C1 segment of cervical spinal cord (tissue), 14 donors: ENCODE measurements at places on chromosomes 7 and 10.

DNA sequence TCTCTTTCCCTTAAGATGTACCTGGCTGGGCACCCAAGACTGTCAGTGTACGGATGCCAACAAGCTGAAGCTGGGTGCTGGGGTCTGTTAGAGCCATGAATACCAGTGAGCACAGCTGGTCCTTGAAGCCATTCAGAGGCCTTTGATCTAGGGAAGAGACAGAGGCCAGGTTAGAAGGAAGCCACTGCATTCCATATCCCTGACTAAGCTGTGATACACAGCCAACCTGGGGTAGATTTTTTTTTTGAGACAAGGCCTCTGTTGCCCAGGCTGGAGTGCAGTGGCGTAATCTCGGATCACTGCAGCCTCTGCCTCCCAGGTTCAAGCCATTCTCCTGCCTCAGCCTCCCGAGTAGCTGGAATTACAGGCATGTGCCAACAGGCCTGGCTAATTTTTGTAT lies 20.8 kb downstream of the ZDHHC16 start:
- no peak for DNase-seq

- DNase-seq = peak; percentile 47
Measured at GRCh38 chr10:86900955-86901354, 56.5 kb downstream of the MMRN2 start.

DNA sequence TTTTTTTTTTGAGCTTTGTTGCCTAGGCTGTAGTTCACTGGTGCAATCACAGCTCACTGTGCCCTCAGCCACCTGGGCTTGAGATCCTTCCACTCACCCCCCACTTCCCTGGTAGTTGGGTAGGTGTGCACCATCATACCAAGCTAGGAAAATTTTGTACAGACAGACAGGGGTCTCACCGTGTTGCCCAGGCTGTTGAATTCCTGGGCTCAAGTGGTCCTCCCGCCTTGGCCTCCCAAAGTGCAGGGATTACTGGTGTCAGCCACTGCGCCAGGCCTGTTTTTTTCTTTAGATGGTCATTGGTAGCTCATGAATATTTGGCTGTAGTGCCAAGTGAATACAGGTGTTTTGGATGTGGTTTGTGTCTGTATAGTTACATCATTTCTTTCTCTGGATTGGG lies 7.5 kb downstream of the COMTD1 start:
- DNase-seq = no peak

GRCh38 chr7:20005081-20005480 lies 212.1 kb downstream of the MACC1 start:
- no peak for DNase-seq

DNA sequence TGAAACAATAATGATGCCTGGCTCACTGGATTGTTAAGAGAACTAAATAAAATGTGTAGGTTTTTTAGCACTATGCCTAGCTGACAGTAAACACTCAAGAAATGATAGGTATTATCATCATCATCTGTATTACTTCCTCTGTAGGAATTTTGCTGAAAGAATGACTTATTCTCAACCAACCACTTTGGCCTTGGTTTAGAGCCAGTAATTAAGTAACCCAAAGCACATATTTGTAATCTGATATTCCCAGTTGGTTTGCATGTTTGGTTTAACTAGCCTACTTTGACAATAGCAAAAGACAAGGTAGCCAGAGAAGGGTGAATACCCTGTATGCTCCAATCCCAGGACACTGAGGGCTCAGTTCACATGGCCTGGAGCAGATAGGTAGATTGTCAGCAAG lies 34.4 kb downstream of the BCAP29 start:
- DNase-seq = no peak

- no peak for DNase-seq
Measured at GRCh38 chr7:105261689-105262088, 127.0 kb downstream of the SRPK2 start.

- no peak for DNase-seq
Measured at GRCh38 chr10:86253091-86254072, 113.2 kb downstream of the GRID1 start.

GRCh38 chr10:85995791-85996190 lies 370.8 kb downstream of the GRID1 start:
- DNase-seq = peak; percentile 34

DNA sequence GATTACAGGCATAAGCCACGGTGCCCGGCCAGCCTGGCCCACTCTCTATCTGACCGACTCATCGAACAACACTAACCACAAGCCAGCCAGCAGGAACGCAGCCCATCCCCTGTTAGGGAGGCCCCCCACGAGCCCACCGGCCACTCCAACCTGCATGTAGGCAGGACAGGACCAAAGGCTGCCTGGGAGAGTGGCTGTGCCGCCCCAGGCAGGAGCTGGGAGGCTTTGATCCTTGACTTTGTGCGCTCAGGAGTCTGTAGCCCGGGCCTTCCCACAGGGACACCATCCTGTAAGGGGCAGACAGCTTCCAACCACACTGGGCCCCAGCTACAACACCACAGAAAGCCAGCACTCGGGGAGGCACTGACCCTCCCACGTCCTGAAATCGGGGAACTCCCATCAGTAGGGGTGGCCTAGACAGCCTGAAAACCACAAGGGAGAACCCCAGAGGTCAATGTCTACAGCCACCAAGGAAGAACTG lies 29.4 kb downstream of the GRID1 start:
- no peak for DNase-seq

DNA sequence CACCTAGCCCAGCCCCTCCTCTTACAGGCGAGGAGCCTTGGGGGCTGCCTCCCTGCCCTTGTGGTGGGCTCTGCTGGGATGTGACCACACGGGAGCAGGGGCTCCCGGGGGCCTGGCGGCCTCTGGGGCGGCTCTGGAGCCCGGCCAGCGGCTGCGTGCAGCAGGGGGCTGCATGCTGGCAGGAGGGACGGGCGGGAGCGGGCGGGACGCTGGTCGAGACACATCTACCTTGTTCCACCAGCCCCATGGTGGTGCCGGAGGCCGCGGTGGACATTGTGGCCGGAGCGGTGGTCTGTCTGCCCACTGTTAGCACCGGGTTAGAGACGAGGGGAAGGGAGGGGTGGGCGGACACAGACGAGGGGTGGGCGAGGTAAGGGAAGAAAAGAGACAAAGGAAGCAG lies 38.6 kb downstream of the YKT6 start:
- no peak for DNase-seq

DNA sequence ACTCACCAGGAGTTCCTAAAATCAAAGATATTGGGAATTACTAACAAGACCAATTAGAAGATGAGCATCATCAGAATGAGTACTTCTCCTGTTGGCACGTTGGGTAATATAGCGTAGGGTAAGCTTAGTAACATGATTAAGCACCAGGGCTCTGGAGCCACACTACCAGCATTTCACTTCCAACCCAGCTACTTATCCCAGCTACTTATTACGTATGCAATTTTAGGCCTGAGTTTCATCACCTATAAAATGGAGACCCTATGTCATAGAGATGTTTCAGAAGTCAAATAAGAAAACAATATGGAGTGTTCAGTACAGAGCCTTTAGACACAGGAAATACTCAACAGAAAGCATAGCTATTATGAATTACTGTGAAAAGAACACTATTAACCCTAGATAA lies 19.0 kb downstream of the GDI2 start:
- DNase-seq = no peak

- DNase-seq = no peak
Measured at GRCh38 chr7:143325240-143325639, 9.3 kb downstream of the CLCN1 start.

DNA sequence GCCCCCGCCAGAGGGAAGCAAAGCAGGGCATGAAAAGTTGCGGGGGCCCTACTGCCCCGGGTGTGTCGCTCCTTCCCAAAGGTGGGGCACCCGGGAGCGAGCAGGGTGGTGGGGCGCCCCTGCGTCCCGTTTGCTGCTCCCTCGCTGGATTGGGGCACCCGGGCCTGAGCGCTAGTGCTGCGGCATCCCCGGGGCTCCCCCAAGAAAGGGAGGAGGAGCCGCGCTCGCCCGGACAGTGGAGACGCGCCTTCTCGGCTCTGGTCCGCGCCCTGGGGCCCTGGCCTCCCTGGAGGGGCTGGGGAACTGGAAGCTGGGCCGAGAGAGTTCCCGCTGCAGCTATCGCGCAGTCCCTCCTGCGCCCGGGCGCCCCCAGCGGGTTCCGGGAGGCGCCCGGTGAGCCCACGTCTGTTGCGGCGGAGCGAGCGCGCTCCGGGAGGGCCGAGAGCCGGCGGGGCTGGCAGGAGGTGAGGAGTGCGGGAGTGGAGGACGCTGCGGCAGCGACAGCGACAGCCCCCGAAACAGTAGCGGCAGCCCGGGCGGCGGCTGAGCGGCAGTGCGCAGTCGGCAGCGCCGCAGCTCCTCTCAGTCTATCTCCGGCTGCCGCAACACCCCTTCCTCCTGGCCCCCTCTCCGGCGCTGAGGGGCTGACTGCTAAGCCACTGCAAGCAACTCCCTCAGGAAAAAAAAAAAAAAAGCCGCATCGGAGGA lies 504 bp upstream of the BMPER start:
- DNase-seq = no peak

- DNase-seq = peak; percentile 41
Measured at GRCh38 chr7:139108266-139109187, 993 bp downstream of the ZC3HAV1 start.

DNA sequence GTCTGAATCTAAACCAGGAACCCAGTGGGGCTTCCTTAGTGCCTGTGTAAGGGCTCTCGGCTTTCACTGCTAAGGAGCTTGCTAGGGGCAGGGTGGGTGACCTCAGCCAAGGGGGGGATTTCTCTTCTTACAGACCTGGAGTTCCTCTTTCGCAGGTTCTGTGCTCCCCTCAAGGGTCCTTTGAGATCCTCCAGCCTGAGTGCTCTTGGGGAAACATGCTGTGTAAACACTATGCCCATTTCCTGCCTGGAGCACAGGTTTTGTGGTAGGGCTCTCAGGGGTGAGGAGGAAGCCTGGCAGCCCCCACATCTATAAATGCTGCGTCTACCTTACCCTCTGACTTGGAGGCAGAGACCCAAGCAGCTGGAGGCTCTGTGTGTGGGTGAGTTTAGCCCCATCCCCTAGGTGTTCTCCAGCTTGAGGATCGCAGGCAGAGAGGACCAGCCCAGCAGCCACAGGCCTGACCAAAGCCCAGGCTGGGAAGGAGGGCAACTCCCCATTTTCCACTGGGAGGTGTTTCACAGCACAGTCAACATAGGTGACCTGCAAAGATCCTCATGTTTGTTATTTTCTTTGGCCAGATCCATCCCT lies at the start of gene SFTPA1:
TSS of gene SFTPA1 (plus strand) at position 339 of the 591 bp plus-strand sequence. CDS start 887 bp downstream, outside the sequence.
- DNase-seq = no peak

DNA sequence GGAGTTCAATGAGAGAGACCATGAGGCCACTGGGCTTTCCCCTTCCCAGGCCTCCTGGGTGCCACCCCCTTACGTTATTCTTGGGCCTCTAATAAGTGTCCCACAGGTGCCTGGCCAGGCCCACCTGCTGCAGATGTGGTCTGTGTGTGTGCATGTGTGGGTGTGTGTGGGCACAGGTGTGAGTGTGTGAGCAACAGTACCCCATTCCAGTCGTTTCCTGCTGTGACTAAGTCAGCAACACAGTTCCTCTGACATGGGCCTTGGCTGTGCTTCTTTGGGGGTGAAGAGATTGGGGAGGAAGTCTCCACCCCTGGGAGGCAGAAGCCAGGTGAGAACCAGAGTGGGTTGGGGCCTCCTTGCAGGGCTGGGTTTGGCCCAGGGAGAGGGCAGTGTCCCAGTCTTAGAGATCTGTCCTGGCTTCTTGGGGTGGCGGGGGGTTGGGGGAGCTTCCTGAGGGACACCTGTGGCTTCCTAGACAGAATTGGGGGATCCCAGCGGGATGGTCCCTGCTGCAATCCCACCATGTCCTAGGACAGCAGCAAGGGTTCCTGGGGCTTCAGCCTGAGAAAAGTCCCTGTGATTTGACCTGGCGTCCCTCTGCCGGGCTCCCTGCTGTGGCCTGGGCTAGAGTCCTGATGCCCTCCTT lies 4.1 kb upstream of the PILRB start:
- no peak for DNase-seq

GRCh38 chr7:136479922-136480321 lies 388.5 kb upstream of the CHRM2 start:
- DNase-seq = no peak

DNA sequence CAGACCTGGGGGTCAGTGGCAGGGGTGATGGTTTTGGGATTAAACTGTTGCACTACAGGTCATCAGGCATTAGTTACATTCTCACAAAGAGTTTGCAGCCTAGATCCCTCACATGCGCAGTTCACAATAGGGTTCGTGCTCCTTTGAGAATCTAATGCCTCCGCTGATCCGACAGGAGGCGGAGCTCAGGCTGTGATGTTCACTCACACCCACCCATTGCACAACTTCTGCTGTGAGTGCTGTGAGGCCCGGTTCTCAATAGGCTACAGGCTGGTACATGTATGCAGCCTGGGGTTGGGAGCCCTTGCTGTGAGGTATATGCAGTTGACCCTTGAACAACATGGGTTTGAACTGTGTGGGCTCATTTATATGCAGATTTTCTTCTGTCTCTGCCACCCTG lies 416.4 kb downstream of the GFRA1 start:
- DNase-seq = no peak

- no peak for DNase-seq
Measured at GRCh38 chr7:84474436-84474835, 279.8 kb upstream of the SEMA3A start.

DNA sequence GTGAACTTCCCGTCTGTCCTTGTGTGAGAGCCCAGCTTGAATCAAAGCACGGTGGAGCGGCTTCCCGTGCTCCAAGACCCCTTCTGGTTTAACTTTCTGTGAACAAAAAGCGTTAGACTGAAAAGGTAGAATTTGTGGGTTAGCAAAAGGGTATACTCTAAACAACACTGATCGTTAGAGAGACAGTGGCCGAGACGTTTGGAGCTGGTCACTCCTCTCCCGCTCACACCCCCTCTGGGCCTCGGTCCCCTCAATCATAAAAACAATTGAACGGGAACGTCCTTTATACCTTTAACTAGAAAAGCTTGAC lies 502 bp downstream of the PRKRIP1 start:
- DNase-seq = no peak

GRCh38 chr7:85191383-85191782 lies 4.5 kb upstream of the SEMA3D start:
- no peak for DNase-seq

DNA sequence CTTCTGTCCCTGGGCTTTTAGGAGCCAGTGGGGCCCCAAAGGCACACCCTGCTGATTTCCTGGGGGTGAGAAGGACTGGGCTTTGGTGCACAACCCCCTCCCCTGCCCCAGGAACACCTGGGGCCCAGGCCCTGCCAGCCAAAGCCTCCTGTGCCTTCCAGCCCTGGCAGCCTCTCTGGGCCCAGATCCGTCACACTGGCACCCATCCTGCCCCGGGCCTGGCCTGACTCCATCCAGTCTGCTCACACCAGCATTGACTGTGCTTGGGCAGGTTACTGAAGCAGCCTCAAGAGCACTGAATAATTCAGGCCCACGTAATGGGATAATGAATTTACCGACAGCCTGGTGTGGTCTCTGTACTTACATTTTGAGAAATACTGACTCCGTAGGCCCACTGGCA lies 12.0 kb upstream of the COMTD1 start:
- peak; percentile 4 for DNase-seq

- no peak for DNase-seq
Measured at GRCh38 chr7:37642028-37642540, 41.5 kb upstream of the GPR141 start.
